ENCODE measurements at places on chromosomes 6 and 20.

DNA sequence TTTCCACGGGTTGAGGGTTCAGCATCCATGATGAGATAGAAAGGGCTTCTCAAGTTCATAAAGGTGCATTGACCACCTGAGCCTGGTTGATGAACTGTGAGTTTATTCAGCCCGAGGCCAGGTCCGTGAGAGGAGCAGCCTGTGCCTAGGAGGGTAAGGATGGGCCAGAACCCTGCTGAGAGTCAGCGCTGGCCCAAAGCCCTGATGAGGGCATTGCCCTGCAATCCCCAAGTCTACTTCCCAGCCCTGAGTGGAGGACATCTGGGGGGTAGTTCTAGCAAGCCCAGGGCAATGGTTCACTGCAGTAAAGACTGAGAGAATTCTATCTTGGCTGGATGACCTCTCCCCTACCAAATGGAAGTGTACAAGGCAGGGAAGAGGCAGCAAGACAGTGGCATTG is 123.3 kb upstream of the NXT1 start:
- DNase-seq, result no peak

- no peak for DNase-seq
Measured at GRCh38 chr6:14128012-14128411, 10.4 kb downstream of the CD83 start.

DNA sequence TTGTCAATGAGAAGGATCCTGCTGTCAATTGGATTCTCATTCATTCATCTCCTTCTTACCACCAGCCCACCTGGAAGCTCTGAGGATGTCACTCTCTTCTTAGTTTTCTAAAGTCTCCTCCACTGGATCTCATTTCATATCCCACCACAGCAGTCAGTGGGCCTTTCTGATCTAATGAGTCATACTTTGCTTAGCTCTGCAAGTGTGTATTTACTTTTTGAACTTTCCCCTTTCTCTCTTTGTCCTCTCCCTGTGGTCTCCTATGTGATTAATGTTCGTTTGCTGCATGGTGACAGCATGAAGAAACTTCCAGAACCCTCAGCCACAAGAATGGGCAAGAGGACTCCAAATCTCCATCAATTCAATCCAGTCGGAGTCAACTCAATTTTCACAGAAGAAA is 63.6 kb upstream of the SYNDIG1 start:
- DNase-seq, result no peak

DNA sequence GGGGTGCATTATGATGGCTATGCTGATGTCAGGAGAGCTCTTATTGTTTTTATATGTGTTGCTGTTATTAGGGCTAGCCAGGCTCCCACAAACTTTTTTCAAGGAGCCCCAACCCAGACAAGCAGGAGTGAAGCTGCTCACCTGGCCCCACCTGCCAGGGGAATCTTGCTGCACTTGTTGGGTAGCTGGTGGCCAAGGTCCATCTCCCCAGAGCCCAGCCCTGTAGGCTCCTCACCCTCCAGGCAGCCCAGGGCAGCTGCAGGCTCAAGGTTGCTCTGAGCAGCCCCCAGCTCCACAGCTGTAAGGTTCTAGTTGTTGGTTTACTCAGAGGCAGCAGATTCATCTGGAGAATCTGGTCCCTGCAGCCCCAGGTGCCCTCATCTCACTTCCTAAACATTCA is 46.8 kb upstream of the SIRPA start:
- DNase-seq, result no peak

DNA sequence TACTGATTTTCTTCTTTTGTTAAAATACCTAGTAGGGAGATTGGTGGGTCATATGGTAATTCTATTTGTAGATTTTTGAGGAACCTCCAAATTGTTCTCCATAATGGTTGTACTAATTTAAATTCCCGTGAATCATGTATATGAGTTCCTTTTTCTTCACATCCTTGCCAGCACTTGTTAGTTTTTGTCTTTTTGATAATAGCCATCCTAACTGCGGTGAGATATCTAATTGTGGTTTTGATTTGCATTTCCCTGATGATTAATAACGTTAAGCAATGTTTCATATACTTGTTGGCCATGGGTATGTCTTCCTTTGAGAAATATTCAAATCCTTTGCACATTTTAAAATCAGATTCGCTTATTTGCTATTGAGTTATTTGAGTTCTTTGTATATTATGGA is 110.9 kb downstream of the JAG1 start:
- no peak for DNase-seq

DNA sequence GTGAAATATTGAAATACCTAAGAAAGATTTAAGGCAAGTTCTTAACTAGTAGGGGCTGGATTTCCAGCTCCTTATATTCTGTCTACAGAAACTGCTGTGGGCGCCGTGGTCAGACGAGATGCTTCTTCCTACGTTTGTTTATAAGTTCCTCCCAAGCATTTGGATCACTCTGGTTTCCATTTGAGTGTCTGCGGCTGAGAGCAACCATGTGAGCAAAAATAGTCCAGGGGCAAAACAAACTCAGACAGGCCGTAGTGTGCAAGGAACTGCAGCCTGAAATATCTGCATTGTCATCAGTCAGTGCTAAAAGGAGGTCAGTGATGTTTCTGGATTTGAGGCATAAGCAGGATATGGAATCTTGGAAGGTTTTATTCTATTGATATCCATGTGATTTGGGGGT is 485.9 kb upstream of the JAG1 start:
- DNase-seq, result no peak

DNA sequence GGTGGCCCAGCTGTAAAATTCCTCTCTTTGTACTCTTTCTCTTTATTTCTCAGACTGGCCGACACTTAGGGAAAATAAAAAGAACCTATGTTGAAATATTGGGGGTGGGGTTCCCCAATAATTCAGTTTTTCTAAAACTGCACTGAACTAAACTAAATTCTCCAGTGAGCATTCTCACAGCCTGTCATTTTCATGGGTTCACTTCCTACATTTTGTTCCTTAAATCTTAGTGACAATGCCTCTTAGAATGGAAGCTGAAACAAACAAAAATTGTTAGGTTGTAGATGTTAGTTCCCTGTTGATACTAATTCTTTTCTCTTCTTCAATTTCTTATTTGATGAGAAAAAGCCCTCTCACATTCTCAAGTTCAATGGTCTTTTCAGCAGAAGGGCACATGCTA is 35.8 kb upstream of the IFNGR1 start:
- no peak for DNase-seq

DNA sequence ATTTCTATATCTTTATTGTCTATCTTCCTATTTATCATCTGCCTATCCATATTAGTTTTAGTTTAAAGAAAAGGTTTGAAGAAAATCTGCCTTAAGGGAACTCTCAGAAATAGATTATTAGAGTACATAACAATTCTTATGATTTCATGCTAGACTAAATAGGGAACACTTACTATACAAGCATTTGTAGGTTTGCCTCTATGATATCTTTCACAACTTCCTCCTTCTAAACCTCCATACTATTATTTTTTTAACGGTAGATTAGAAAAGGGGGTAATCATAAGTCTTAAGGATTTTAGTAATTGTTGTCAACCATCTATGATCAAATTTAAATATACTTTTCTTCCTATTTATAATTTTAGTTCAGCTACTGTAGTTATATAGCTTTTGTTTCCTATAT is 11.6 kb upstream of the DSE start:
- no peak for DNase-seq

DNA sequence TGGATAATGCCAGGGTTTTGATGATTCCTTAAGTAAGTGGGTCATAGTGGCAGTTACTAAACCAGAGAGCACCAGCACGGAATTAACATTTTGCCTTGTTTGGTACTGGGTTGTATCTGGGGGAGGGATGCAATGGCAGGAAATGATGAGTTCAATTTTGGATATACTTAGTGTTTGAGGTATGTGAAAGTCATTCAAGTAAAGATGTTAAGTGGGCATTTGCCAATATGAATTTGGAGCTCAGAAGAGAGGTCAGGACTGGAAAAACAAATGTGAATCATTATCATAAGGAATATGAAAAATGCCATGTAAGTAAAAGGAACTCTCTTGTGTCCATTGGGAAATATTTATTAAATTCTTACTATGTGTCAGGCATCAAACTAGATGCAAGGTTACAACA is 6.2 kb downstream of the PXT1 start:
- DNase-seq, result no peak

DNA sequence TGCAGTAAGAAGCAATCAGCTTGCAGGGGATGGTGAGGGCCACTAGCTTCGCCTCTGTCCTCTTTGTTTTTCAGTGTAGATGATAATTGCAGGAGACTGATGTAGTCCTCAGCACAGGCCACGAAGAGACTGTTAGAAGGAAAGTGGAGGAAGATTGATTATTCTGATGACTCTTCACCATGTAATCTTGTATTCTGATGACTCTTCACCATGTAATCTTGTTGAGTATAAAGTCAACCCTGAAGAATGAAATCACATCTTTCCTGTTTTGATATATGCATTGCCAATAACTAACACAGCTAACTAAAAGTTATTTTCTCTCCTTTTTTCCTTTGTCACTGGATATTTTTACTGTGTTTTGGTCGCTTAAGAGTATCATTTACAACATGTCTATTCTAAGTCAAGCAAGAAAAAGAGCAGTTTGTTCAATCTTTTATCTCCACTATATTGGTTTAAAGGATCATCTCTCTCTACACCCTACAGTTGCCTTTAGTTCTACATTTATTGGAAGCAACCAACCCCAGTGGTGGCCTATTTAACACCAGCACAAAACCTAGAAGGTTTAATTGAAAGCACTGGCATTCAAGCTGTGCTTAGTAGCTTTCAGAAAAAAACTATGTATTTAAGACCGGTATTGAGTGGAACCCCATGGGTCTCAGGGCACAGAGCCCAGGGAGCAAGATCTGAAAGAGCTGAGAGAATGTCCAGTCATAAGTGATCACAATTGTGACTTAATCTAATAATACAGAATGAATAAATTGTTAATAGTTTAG is 107.2 kb upstream of the BTBD3 start:
- DNase-seq, result no peak
